ENCODE measurements at places on chromosomes 1 and 21.

DNA sequence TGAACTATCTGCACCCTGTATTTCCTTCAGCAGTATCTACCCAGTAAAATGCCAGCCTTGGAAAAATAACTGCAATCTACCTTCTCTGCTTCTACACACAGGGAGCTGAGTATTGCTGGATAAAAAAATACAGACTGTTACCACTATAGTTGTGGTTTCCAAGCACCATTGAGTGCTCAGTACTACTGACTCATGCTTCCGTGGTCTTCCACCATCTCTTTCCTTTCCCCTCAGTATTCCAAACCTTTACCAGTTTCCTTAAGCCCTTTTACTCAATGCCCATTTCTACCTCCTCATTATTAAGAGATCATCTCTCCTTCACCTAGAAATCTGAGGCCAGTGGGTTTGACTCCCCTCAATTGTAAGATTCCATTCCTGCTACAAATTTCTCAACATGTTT, 23.8 kb downstream of the GLMN start:
- no peak for DNase-seq

DNA sequence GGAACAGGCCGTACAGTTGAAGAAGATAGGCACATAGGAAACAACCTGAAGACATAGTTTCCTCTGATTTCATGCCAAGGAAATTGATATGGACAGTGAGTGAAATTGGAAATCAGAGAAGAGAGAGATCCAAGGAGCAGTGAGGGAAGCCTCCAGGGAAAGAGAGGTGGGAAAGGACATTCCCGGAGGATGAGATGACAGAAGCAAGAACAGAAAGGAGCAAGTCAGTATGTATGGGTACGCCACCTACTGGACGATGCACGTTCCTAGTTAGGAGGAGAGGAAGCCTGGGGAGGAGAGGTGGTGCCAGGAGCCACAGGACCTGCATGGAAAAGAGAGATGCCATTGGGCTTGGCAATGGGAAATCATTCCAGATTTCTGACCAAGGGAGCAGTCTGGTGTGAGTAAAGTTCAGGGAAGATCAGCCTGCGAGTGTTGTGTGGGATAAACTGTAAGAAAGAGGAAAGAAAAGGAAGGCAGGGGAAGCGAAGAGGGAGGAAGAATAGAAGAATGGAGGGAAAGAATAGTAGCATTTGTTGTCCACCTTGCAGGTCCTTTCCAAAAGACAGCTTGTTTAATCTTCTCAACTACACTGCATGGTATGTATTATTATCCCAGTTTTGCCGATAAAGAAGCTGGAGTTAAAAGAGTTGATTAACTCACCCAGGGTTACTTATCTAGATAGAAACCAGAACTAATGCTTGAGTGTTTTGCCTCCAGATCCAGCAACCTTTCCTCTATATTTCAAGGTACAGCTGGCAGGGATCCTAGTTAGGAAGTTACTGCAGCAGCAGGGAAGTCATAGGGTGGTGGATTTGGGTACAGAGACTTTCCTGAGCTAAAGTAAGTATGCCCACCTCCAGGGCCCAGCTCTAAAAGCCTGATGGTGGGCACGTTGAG, 27.4 kb downstream of the C1orf116 start:
- DNase-seq, result peak; percentile 53

- no peak for DNase-seq
These were observed 14.9 kb downstream of the APCS start for GRCh38 chr1:159602501-159602999.

DNA sequence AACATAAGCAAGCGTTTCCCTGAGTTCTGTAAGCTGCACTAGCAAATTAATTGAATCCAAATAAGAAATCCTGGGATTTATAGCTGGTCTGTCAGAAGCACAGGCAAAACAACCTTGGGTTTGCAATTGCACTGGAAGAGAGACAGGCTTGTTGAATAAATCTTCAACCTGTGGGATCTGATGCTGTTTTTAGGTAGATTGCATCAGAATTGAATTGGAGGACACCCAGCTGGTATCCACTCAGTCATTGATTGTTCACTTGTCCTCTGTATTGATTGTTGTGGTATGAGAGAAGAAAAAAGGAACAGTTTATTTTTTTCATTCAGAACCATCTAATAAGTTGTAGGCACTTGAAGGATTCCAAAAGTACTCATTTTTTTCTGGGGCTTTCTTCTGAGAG, 497.4 kb downstream of the SIPA1L2 start:
- no peak for DNase-seq

DNA sequence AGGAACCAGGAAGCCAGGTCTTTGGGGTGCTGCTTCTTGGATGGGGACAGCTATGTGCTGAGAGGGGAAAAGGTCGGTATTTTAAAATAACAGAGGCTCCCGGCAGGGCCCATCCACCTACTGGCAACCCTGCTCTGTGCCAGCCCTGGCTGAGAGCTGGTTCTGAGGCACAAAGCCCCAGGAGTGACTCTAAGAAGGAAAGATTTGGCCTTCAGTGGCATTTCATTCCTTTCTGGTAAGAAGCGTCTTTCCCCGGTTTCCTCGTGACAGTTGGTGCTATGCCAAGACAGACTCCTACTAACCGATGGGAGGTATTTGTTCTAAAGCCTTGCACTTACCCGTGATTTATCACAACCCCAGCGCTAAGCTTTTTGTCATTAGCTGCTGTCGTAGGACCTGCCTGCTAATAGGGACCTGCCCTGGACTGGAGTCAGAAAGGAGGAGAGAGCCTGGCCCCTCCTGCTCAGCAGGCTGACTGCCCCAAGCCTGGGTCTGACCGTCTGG, 123.1 kb upstream of the ADAR start:
- peak; percentile 59 for DNase-seq

DNA sequence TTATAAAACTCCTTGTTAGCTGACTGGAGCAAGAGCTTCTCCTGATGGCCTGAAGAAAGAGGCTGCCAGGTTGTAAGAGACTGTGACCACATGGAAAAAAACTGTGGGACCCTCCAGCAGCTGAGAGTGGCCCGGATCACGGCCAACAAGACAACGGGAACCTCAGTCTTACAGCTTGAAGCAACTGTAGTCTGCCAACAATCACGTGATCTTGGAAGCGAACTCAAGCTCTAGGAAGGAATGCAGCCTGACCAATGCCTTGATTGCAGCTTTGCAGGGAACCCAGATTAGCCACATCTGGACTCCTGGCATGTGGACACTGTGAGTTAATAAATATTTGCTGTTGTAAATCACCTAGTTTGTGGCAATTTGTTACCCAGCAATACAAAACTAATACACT, 442.6 kb upstream of the PRMT6 start:
- DNase-seq, result no peak

DNA sequence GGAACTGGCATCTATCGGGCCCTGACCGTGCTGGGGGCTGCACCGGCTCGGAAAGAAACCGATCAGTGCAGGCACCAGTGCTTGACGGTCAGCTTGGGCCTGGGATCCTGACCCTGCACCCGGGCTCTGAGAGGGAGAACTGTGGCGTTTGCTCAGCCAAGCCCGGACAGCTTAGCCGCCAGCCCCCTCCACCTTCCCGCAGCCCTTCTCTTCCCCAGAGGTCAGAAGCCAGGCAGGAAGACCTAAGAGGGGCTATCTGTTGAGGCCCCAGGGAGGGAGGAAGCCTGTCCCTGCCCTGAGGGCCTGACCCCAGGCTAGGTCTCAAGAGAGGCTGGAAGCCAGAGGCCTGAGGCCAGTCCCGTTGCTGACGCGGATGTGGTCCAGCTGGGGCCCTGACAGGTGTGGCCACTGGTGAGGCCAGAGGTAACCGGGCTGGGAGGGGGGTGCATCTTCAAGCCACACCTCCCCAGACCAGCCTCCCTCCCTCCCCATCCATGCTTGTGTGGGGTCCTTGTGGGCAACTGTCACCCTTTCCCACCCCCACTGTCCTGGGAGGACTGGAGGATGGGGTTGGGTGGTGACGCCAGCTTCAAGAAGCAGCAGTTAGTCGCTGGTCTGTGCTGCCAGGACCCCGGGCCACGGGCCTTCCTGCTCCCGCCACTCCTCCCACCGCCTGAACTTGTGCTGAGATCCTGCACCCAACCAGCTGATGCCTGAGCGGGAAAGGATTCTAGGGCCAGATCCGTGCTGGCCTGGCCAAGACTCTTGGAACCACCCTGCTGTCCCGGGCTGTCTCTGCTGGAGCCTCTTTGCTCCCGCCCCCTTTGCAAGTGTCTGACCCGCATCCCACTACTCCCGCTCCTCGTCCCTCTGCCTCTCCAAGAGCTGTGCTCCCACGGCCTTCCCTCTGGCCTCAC, 2.6 kb upstream of the DVL1 start:
- DNase-seq, result no peak

GRCh38 chr1:162926906-162927305, 65.9 kb upstream of the CCDC190 start:
- no peak for DNase-seq

DNA sequence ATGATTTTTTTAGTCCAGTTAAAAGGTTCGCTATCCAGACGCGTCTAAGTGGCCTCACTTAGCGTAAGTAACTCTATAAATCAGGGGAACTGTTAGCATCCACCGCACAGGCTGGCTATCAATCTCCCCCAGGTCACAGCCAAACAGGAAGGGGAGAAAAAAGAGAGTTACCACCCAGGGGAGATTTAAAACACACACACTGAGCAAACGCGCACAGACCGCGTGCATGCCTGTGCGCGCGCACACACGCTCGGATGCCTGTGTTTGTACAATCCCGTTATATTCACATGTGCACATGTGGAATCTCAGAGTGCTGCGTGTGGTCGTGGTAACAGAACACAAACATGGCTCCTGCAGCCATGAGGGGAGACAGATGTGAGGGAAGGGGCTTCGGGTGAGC, 125.4 kb downstream of the CASZ1 start:
- no peak for DNase-seq

- DNase-seq, result no peak
These were observed 105.1 kb downstream of the PBX1 start for GRCh38 chr1:164664127-164664526.

DNA sequence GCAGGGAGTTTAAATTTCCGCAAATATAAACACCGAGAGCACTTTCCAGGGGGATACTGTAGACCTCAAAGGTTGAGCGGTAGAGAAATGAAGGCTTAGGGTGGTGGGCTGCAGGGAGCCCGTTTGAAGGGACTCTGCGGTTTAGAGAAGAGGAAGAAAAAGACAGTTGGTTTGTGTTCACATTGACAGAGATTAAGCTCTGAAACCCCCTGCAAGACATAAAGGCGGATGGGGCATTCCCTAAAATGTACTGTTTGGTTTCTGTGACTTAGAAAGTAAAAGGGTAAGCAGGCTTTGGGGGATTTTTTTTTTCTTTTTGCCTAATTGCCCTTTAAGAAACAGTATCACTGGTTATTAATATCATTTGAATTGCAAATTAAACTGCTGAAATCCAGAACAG, 1.3 kb downstream of the KAZN start:
- DNase-seq, result no peak

DNA sequence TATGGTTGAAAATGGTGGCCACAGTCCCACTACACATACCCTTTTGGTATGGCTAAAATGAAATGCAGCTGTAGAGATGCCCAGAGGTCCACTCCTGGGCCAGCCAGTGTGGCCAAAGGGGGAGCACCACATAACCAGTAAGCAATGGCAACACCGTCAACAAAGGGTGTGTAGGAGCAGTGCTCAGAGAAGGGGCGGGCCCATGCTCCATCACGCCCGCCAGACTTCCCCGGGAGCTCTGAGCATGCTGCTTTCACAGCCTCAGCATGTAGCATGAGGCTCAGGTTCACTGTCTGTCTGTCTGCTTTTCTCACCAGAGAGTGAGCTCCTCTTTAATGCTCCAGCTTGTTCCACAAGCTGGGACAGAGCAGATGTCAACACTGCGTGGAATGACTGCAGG, 537.6 kb downstream of the MATN1 start:
- DNase-seq, result no peak

DNA sequence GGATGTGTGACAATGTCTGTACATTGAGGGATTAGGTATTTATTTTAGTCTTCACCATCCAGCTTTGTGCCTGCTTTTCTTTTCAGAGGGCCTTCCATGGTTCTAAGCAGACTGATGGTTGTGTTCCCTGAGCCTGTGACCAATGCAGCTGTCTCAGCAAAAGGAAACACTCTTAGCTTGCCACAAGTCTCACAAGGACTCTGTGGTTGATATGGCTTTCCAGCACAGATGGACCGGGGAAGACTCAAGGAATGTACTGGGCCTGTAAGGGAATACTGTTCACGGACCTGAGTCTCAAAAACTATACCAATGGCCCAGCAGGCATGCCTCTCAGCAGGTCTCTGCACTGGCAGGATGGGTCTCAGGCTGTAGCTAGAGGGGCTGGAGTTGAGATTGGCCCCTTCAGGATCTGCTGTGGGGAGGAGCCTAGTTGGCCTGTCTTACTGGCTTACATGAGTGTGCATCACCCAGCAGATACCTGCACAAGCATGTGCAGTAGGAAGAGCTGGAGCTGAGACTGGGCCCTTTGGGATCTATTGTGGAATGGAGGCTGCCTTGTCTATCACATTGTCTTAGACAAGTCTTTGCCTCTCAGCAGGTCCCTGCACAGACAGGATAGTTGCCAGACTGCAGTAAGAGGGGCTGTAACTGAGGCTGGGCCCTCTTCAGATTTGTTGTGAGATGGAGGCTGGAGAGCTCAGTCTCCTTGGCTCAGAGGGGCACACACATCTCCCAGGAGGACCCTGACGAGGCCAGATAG, 52.0 kb upstream of the PDC start:
- no peak for DNase-seq

DNA sequence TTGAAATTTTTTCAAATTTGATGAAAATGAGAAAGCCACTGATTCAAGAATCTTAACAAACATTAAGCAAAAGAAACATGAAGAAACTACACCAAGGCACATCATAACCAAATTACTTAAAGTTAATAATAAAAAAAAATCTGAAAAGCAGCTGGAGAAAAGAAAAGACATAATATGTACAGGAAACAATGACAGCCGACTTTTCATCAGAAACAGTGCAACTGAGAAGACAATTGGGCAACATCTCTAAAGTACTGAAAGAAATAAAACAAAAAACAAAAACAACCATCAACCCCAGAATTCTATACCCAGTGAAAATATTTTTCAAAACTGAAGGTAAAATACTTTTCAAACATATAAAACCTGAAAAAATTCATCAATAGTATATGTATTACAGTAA, 73.8 kb upstream of the DMRTA2 start:
- DNase-seq, result no peak

DNA sequence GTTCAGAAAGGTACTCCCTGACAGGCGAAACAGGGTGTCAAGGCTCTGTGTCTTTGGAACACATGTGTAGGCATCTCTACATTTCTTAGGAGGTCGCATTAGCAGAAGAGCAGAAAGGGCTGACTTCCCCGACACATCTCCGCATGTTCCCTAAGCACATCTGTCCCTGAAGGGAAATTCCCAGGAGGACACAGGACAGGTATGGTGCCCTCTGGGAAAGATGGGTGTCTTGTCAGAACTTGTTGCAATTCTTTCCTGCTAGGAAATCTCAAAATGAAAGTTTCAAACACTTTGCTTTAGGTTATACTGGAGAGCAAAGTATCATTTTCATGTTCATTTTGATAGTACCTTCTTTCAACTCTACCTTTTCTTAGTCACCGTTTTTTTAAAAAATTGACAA, 2.0 kb downstream of the DSCAM start:
- DNase-seq, result no peak

- DNase-seq, result no peak
These were observed 68.0 kb upstream of the AKT3 start for GRCh38 chr1:243917863-243918565.

Data from COR-L47 (cell line).